H1 (cell line): ENCODE measurements at places on chromosomes 16 and 17. TPM values are rescaled to one million over a fixed set of nuclear protein-coding genes. Genes with fewer than 3 reads are reported as not detected.

GRCh38 chr16:25786748-25787147 lies 95.0 kb downstream of the HS3ST4 start:
- no peak for DNase-seq

GRCh38 chr17:31931756-31932155 lies 5.1 kb upstream of the SUZ12 start:
- no peak for DNase-seq

DNA sequence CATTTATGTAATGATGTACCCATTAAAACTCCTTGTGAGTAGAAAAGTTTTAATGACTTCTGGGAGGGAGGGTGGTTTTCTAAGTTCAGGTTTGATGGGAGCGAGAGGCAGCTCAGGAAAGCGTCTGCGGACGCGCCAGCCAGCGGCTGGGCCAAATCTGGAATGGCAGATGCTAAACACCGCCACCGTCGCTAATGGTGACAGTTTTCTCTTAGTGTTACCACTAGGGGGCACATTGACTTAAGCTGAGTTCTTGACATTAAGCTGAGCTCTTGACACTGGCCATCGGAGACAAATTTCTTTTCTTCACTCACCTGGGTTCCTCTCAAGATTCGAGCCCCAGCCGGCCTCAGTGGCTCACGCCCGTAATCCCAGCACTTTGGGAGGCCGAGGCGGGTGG lies 6.7 kb downstream of the TRPV1 start:
- DNase-seq, result peak; percentile 64

GRCh38 chr17:19331134-19331533 lies 31.4 kb downstream of the B9D1 start:
- no peak for DNase-seq

DNA sequence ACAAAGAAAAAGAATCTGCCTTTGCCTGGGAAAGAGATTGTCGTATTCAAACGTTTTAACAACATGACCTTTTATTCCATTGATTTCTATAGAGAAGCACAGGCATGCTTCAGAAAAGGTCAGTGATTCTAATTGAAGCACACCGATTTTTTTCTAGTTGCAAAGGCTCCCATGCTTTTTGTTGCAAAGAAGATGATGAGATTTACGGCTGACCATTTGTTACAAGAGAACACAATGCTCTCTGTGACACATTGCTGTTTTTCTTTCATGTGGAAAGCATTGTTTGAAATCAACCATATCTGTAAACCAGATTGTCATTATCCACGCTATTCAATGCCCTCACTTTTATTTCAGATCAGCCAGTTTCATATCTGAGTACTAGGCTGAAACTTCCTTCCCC lies 99.8 kb downstream of the NLK start:
- no peak for DNase-seq

SAMD14 gene
- total RNA-seq, result 5.8 and 5.9 TPM in 2 replicates
